ENCODE measurements at places on chromosomes 12 and 14. TPM values are rescaled to one million over a fixed set of nuclear protein-coding genes. Genes with fewer than 3 reads are reported as not detected.

DNA sequence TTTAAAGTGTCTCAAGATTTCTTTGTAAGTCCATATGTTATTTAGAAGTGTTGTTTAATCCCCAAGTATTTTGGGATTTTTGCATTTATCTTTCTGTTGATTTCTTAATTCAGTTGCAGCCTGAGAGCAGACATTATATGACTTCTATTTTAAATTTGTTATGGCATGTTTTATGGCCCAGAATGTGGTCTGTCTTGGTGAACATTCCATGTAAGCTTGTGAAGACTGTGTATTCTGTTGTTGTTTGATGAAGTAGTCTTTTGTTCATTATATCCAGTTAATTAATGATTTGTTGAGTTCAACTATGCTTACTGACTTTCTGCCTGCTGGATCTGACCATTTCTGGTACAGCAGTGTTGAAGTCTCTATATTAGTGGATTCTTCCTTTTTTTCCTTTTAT is 34.0 kb downstream of the LEMD3 start:
- no peak for DNase-seq

The RIMBP2 gene
- 1.6 TPM for total RNA-seq

DNA sequence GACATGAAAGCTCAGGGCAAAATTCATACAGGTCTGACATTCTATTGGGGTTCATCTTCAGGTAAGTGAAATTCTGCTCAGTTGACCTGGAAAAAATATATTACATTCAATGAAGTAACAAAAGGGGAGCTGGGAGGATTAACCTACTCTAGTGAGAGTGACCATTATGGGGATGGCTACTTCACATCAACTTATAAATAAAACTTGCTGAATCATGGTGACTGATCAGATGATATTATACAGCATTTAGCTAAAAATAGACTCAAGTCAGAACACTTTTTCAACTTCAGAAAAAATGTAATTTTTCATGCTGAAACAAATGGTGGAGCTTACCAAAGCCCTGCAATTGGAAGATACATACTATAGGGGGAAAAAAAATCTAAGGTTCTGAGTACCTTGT is 800.2 kb downstream of the FSCB start:
- DNase-seq = no peak

The SPATS2 gene
- 8.0 TPM for total RNA-seq

GRCh38 chr12:110668480-110669192 is 20.3 kb downstream of the HVCN1 start:
- DNase-seq = no peak

Measured in omental fat pad (tissue), 4 donors.